Pulmonary artery endothelial cell (primary cell): ENCODE measurements at places on chromosomes 5 and 9. TPM values are rescaled to one million over a fixed set of nuclear protein-coding genes. Genes with fewer than 3 reads are reported as not detected.

The CANX gene
- 633 and 1,197 TPM in 2 replicates for total RNA-seq

DNA sequence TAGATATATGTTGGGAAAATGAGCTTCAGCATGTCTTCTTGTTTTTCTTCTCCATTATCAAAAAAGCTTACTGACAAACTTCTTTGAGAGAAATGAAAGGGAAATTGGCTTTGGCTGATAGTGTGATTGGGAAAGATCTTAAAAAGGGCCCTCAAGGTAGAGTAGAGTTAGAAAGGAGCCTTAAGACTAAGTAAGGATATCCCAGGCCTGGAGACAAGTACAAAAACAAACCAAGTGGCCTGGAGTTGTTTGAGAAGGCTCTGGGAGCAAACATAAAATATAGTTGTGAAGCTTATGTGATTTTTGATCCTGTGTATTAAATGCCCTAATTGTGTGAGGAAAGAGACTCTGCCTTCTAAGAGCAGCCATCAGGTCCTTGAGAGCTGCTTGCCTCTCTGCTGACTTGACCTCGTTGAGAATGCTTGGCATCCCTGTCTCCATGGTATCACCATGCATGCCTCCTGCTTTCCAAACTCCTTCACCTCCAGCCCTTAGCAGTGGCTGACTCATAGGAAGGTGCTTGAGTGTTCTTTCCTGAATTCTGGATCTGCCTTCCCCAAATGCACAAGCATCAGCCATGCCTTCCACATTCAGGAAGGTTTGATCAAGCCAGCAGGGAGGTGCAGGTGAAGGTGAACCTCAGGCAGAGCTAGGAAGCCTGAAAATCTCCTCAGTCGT lies 78.9 kb downstream of the SMARCA2 start:
- no peak for DNase-seq

GRCh38 chr9:71353720-71354119 lies 232.3 kb upstream of the TRPM3 start:
- no peak for DNase-seq

DNA sequence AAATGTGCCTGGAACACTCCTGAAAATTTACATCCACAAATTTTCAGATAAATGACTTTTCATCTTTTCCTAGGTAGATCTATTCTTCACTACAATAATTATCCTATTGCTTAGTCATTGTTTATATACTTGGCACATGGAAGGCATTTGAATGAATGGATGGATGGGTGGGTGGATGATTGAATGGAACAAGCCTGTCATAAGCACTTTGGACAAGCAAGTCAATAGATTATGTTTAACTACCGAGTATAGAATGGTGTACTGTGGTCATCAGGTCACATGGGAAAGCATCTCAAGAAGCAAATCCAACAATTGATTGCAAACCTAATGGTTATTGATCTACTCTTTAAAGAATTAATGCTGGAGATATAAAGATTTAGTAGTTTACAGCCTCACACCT lies 114.4 kb upstream of the DMRTA1 start:
- no peak for DNase-seq

The ZNF883 gene
- 0.53 and 2.6 TPM in 2 replicates for total RNA-seq

DNA sequence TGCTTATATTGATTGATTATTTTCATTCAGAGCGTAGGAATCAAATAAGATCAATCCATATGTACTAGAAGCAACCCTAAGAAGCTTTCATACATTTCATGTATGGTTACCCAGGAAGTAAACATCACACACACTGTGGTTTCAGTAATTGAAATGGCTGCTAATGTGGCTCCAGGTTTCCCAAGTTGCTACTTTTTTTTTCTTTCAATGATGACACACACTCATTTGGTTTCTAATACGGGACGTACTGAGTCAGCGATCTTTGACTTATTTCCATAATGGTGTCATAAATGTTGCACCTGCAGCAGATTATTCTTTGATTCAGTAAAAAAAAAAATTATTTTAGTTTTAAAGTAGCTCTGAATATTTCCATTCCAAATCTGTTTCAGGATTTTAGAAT lies 248.6 kb downstream of the CTNND2 start:
- DNase-seq, result no peak
